Fibroblast of skin of abdomen (primary cell): ENCODE measurements at places on chromosomes 1 and 21.

- DNase-seq: peak; percentile 67
Measured at GRCh38 chr1:65264197-65264929, 45.0 kb upstream of the DNAJC6 start.

DNA sequence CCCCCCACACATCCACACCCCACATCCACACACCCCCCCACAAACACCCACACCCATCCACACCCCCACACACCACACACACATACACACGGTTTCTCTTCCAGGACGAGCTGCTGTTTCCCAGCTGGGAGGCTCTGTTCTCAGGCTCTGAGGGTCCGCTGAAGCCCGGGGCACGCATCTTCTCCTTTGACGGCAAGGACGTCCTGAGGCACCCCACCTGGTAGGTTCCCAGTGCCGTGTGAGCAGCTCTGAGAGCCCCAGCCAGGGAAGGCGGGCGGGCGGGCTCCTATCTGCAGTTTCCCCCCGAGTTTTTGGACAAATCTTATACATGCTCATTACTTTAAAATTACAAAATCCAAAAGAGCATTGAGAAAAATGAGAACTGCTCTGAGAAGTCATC lies 31.2 kb downstream of the SLC19A1 start:
- DNase-seq: no peak

GRCh38 chr21:31289702-31290101 lies 54.4 kb downstream of the TIAM1 start:
- DNase-seq: no peak

GRCh38 chr1:16976966-16977365 lies 3.5 kb downstream of the MFAP2 start:
- DNase-seq: no peak

DNA sequence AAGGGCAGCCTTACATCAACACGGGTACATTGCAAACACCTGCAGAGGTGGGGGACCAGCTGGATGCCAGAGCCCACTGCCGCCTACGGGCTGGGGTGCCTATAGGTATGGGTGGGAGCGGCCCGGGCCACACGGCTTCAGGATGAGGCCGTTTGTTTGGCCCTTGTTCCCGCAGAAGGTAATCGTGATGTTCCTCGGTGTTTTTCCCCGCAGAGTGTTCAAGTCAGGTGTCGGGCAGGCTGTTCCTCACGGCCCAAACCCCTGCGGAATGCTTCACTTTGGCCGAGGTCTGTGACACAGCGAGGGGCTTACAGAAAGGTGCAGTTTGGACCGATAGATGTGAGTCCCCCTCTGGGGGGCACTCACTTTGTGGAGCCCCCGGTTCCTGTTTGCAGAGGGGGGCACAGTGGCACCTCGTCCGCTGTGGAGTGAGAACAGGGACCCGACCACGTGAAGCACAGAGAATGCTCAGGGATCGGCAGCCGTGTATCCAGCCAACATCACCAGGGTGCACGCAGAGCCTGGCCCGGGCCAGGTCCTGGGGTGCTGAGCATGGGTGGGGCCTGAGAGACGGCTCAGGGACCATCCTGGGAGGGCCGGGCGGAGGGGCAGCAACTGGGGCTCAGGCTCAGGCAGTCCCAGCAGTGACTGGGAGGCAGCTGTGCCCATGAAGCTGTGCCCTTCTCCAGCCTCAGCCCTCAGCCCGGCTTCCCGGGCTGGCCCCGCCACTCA lies 453 bp upstream of the TTLL10 start:
- no peak for DNase-seq
